ENCODE measurements at places on chromosomes 1 and 21.

- DNase-seq: no peak
Measured at GRCh38 chr1:203133970-203134725, 6.6 kb downstream of the ADORA1 start.

GRCh38 chr1:32918179-32918578 is 17.0 kb upstream of the TMEM54 start:
- DNase-seq: no peak

DNA sequence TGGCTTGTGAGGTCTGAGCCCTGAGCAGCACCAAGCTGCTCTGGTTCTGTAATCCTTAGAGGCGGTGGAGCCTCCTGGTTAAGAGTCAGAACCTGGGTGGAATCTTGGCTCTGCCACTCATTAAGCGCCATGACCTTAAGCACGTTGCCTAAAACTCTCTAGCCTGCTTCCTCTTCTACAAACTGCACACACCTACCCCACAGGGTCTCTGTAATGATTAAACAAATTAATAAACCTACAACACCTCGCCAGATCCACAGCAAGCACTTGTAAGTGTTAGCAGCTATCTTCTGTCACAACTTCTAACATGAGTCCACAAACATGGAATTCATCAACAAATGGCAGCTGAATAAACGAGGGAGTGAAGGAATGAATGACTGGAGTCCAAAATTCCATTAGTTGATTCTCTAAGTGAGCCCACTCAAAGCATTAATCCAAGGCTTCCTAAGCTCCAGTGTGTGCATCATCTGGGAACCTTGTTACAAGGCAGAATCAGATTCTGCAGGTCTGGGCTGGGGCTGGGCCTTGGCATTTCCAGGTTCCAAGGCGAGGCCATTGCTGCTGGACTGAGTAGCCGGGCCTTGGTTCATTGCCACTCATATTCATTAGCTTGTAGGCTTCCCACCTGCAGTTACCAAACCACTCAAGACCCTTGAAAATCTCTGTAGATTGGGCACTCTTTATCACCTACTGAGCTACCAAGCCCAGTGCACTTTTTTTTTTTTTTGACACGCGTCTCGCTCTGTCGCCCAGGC is 168.6 kb downstream of the HIVEP3 start:
- no peak for DNase-seq

- peak; percentile 56 for DNase-seq
Measured at GRCh38 chr1:37602750-37603694, 7.3 kb upstream of the GNL2 start.

- DNase-seq: peak; percentile 98
Measured at GRCh38 chr1:12596007-12596821, 21.8 kb downstream of the DHRS3 start.

DNA sequence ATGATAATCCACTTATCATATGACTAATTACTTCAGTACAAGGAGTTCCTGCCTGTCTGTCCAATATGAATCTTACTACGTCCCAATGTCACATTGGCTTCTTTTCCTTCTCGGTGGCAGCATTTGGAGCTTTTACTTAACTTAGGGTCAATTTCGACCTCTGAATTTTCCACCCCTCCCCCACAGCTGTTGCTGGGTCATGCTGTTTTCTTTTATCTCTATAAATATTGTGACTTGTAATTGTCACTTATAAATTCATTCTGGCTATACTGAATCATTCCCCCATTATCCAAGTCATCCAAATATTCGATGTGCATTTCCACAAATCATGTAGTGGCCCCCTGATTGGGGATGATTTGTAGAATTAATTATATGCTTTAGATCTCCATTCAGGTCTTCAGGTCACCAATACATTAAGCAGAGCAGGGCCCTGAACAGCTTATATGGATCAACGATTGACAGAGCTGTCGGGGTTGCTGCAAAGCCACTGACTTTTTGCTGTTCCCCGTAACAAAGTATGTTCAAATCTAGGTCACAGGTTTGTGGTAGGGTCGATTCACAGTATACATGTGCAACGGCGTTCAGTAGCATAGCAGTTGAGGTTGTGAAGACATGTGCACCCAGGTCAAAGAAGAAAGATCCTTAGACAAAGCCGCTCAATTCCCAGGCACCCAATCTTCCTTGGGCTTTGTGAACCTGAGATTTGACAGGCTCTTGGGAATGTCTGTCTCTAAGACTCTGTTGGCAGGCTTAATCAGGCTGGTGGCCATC is 18.3 kb upstream of the RNU1-4 start:
- DNase-seq: no peak

- DNase-seq: peak; percentile 45
Measured at GRCh38 chr1:206933333-206933945, 11.7 kb upstream of the FCMR start.

GRCh38 chr1:72759486-72759885 is 477.1 kb upstream of the NEGR1 start:
- no peak for DNase-seq

DNA sequence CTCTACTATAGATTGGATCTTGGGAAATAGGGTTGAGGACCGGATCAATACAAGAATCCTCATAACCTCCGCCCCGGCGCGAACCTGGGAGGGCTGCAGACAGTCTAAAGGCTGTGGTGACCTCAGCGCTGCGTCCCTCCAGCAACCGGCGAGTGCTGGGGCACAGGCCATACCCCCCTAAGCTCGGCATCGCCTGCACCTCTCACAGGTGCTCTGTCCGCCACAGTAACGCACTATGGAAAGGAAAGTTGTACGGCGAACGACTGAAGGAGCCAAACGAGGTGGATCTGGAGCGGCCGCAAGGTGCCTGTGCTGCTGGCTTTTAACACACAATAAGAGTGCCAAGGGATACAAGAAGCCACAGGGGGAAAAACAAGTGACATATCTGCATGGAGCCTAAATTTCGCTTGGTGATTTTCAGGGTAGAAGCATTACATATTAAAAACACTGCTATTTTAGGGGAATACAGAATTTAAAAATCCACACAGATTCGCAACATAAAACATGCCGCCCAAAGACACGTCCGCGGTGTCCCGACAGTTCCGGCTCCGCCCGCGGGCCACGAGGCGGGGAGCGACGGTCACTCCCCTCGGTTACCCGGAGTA is 1.4 kb upstream of the RBM15 start:
- DNase-seq: peak; percentile 42

DNA sequence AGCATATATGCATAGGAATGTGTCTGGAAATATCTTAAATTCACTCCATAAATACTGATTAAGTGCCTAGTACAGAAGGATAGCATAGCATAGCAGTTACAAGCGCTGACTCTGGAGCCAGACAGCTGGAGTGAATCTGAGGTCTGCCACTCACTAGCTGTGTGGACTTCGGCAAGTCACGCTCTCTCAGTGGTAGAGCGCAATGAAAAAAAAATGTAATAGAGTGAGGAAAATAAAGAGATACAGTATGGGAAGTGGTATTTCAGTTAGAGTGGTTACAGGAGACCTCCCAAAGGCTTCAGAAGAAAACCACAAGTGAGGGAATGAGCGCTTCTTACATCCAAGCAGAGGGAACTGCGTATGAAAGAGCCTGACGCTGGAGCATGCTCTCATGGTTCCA is 338.9 kb upstream of the PRMT6 start:
- no peak for DNase-seq

GRCh38 chr1:190129366-190129765 is 348.3 kb downstream of the BRINP3 start:
- DNase-seq: no peak

GRCh38 chr1:221723848-221724236 is 18.0 kb downstream of the DUSP10 start:
- no peak for DNase-seq

- no peak for DNase-seq
Measured at GRCh38 chr1:109243860-109244552, 5.3 kb upstream of the CELSR2 start.

DNA sequence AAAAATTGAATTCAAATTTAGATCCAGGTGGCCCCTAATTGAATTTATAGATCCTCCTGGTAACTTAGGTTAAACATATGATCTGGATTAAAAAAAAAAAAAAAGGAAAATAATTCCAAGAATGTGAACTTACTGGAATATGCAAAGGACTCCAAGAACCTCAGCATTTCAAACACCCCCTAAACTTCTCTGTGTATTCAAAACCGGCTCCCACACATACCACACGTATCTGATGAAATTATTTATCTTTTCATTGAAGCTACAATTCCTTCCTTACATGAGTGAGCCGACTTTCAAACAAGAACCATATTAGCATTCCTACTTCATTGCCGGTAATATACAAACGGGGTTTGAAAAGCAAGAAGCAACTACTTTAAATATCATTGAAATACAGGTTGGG is 61.4 kb upstream of the FMN2 start:
- DNase-seq: no peak

- peak; percentile 50 for DNase-seq
Measured at GRCh38 chr1:170929835-170930554, 5.3 kb upstream of the MROH9 start.

GRCh38 chr1:193498088-193498655 is 311.8 kb upstream of the B3GALT2 start:
- no peak for DNase-seq

GRCh38 chr1:85278853-85279314 is 2.5 kb upstream of the BCL10 start:
- peak; percentile 72 for DNase-seq

- no peak for DNase-seq
Measured at GRCh38 chr1:118788463-118788862, 199.7 kb downstream of the TBX15 start.

DNA sequence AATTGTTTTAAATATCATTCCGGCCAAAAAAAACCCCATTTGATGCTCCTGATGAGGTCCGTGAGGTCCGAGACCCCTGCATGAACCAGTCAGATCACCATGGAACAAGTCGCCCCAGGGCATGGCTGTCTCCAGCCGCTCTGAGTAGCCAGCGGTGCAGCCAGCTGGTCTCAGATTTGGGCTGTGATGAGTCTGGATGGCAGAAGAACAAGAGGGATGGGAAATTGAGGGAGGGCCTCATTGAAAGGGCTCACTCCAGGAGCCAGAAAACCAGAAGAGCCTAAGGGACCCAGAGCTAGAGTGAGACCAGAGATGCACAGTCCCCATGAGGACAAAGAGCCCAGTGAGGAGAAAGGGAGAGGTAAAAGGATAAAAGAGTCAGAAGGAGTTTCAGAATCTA is 174.0 kb downstream of the TOMM20 start:
- DNase-seq: no peak

DNA sequence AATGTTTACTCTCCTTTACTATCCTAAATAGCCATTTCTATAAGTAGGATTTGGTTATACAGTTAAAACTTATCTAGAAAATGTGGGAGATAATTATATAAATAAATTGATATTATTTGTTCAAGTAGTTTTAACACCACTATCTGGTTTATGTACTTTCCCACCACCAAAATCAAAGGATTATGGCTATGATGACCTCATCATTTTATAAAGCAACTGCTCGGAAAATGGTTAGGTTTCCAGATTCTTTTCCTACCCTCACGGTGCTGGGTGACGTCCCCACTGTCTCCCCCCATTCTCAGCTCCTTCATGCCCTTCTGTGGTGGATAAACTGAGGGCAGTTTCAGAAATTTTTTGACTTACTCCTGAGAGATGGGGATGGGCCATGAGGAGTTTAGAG is 1011.8 kb upstream of the ADGRL4 start:
- DNase-seq: no peak

- DNase-seq: no peak
Measured at GRCh38 chr1:90973897-90974798, 47.7 kb downstream of the ZNF644 start.

DNA sequence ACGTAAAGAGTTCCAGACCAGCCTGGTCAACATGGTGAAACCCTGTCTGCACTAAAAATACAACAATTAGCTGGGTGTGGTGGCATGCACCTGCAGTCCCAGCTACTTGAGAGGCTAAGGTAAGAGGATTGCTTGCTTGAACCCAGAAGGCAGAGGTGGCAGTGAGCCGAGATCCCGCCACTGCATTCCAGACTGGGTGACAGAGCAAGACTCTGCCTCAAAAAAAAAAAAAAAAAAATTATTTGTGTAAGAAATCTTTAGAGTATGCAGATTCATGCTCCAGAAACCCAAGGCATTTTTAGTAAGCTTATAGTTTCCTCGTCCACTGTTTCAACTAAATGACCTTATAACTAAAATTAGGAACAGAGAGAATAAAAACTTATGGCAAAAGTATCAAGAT is 51.3 kb downstream of the ABL2 start:
- DNase-seq: no peak

GRCh38 chr21:41979751-41980369 is 26.0 kb upstream of the C2CD2 start:
- DNase-seq: no peak

DNA sequence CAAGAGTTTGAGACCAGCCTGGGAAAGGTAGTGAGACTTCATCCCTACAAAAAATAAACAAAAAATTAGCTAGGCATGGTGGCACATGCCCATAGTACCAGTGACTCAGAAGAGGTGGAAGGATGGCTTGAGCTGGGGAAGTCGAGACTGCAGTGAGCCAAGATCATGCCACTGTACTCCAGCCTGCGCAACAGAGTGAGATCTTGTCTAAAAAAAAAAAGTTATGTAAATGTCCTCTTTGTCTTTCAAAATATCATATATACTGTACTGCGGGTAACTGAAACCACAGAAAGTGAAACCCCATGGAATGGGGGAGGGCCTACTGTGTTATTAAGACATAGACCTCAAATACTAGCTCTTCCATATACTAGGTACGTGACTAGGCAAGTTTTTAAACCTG is 20.8 kb downstream of the ACADM start:
- DNase-seq: no peak

DNA sequence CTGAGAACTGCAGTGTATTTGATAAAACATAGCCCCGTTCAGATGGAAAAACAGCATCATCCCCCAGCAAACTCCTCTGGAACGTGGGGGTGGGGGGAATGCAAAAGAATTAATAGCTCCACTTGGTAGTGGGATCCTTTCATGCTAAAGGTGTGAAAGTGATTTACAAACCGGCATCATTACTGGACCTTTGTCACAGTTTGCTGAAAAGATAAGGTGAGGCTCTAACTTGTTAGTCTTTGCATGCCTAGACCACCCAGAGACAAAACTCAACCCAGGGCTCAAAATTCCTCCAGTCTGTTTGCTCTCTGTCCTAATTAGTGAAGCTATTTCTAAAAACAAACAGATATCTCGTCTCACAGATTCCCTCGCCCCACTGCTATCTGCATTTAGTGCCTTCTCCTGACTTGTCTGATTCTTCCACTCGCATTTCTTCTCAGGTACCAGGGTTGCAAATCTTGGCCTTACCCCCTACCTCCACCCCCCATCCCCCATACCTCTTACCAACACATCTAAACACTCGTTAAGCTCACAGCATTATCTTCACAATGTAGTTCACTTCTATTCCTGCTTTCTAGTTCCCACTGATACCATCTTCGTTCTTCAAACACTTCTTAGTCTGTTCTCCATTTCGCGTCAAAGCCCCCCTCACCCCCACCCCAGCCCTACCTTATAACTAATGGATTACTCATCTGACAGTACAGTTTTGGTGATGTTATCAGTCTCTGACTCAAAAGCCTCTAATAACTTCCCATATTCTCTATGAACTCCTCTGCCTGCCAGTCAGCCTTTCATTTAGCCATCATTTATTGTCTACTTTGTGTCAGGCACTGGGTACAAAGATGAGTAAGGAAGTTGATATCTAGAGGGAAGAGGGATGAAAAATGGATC is 11.8 kb downstream of the IER5 start:
- no peak for DNase-seq

GRCh38 chr1:182087304-182087703 is 25.8 kb upstream of the ZNF648 start:
- no peak for DNase-seq

- DNase-seq: no peak
Measured at GRCh38 chr21:25564349-25564948, 42.8 kb downstream of the MRPL39 start.

All from A549 (cell line).